ENCODE measurements at places on chromosomes 2 and 18.

DNA sequence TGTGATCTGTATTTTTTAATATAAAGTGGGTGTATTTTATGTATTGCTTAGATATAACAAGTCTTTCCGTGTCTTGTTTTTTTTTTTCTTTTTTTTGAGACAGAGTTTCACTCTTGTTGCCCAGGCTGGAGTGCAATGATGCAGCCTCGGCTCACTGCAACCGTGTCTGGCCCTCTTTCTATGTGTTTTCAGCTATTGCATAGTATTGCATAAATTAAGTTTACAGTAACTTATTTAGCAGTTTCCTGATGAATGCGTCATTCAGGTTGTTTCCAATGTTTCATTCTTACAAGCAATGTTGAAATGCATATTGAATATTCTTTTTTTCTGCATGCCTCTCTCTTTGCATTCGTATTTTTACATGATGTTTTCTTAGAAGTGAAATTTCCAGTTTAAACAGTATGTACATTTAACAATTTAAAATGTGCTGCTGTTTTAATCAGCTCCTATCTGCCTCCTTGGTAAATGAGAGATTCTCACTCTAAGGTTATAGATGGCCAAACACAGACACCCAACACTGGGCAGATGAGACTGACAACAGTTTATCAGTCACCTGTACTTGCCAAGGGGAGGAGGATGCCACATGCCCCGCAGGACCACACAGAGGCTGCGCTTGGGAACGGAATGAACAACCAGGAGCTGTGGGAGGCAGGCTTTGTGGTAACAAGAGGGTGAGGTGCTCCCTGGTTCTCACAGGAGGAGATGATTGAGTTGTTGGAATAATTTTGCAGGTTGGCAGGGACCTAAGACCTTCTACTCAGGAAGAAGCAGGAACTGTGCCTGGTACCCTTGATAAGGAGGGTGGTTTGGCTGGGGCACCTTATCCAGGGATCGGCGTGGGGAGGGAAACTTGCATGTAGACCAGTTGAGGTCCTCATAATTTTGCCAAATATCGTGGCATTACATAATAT is 7.5 kb downstream of the SLC9A4 start:
- no peak for DNase-seq

GRCh38 chr2:193461431-193461934 is 1266.8 kb upstream of the TMEFF2 start:
- no peak for DNase-seq

DNA sequence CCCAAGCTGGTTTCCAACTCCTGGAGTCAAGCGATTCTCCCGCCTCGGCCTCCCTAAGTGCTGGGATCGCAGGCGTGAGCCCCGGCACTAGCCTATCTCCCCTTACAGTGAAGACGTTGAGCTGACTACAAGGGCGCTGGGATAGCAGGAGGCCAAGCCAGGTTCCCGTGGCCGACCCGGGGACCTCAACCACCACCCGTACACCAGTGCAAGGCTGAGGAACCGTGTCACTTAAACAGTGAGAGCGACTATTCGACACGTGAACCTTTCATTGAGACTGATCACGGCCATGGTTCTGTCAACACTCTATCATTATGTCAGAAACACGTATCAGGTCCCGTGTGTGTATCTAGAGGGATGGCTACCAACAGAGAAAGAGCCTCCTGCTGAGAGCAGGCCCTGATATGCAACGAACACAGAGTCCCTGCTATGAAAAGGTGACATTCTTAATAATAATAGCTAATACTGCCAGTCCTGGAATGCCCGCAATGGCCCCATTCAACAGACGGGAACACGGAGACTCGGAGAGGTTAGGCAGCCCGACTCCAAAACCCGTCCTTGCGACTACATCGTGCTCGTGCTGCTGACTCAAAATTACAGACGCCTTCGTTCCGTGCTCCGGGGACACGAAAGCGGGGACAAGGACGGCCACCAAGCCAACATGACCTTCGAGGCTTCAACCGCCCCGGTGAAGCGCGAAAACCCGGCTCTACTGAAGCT is 833 bp downstream of the AFG3L2 start:
- no peak for DNase-seq

GRCh38 chr2:113700186-113700841 is 56.1 kb downstream of the SLC35F5 start:
- DNase-seq, result peak; percentile 12

GRCh38 chr2:187438455-187438854 is 9.6 kb downstream of the CALCRL start:
- DNase-seq, result no peak

DNA sequence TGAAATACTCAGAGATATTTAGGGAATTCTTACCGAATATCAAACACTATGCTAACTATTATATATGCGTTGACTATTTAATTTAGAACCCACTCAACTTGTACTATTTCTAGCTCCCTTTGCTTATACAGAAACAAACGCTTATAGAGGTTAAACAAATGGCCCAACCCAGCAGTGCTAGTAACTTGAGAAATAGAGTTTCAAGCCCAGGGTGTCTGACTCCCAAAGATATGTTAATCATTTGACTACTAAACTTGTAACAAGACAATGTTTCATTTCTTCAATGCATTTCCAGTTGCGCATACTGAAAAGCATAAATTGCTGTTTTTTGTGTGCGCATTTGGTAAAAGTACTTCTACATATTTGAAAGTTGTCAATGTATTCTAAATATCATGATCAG is 310.3 kb downstream of the GALNT13 start:
- DNase-seq, result no peak

DNA sequence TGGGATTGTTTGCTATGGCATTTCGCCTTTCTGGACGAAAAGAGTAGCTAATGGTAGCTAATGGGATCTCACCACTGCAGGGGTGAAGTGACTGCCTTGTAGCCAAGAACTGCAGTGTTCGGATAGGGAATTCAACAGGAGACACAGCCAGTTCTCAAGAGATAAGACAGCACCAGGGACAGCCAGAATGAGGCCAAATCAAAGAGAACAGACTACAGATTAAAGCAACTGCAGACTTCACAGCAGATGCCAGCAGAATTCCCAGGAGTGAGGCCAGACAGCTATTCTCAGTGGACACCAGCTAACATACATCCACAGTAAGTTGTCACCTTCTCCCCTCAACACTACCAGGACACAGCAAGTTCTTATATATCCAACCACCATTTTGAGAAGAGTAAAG is 124.0 kb downstream of the PLA2R1 start:
- no peak for DNase-seq

GRCh38 chr2:237072067-237072931 is 13.4 kb upstream of the COPS8 start:
- DNase-seq, result peak; percentile 75

GRCh38 chr2:121910139-121910538 is 154.7 kb downstream of the TSN start:
- DNase-seq, result no peak

- peak; percentile 5 for DNase-seq
These were observed 161.6 kb upstream of the TRIB2 start for GRCh38 chr2:12555012-12555645.

- DNase-seq, result no peak
These were observed 136.5 kb downstream of the UBR3 start for GRCh38 chr2:169963786-169964185.

DNA sequence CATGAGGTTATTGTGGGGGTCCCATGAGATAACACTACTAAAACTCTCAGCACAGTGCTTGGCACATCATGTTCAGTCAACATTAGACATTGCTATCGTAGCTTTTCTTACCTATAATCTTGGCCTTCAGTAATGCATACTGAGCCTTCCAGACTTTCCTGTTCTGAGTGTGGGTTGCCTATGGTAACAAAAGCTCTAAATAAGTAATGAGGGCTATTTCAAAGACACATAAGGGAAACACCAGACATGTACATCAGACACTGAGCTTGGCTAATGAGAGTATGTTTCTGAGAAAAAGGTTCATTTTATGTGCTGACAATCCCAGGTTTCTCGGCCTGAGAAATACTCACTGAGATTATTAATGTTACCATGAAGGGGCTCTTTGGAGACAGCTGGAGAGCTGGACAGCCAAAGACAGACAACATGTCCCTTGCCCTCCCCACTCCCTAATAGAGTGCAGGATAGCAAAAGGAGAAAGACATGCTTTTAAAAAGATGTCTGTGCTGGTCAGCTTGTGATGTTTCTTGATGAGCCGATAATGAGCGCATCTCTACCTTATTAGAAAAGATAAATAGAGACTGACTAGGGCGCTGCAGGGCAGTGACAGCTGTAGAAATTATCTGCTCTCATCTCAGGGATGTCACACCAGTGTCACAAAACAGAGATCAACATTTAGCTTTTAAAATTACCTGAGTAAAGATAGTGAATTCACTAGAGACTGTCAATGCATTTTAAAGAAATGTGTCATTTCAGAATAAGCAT is 25.4 kb downstream of the POLE4 start:
- DNase-seq, result no peak

GRCh38 chr2:68878071-68878711 is 7.0 kb upstream of the BMP10 start:
- DNase-seq, result no peak

DNA sequence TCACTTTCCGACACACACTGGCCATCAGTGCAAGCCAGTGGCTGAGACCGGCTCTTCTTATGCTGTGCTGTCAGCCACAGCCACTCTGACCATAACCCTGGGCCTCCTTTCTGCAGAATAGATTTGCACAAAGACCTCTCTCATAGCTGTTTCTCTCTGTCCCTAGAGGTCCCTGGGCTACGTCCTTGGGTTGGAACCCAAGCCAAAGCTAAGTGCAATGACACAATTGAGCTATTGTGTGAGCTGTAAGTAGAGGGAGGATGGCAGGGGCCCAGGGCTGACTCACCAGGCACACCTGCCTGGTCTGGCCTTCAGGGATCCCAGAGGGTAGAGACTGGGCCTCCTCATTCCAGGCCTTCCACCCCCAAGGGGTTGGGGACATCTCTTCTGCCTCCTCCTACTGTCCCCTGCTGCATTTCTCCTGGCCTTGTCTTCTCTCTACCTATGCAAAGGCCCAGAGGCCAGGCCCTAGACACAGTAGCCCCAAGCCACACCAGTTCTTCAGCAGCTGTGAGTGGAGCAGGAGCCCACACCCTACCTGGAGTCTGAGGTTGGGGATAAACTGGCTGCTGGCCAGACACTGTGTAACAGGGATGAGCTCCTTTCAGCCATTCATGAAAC is 174.6 kb downstream of the NCK2 start:
- DNase-seq, result no peak

DNA sequence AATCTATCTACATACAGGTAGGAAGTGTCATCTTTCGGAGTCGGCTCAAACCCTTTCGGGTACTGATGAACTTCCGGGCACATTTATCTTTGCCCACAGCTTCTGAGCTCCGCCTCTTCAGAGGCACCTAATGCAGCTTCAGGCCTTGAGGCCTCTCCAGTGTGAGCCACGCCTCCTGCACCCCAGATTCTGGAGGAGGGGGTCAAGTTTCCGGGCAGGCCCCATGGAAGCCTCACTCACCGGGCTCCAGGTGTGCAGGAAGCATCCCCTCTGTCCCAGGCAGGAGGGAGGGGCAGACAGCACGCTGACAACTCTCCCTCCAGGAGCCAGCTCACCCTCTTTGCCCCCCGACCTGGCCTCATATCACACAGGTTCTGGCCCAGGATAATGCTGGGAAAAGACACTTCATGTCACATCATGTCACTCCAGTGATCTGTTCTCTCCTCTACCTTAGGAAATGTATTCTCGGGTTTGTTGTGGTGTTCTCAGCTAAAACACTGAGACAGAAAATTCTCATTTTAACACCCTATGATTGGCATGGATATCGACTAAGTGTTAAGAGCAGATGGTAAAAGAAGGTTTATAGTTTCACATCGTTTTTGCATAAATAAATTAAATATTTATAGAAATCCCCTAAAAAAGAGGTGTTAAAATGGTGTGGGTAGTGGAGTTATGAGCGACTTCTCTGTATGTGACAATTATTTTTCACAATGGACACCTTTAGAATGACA is 46.2 kb upstream of the COPS8 start:
- no peak for DNase-seq

- peak; percentile 10 for DNase-seq
These were observed 2.1 kb downstream of the BCL2L11 start for GRCh38 chr2:111122631-111123421.
